Stimulated activated CD8-positive, alpha-beta memory T cell treated with anti-CD3 and anti-CD28 coated beads, Interleukin-4, amount 100 ng/mL, for 1 hour (primary cell): ENCODE measurements at places on chromosomes 11 and 22.
A peak's percentile ranks its signal among the peaks of the same experiment; 100 is the strongest.

GRCh38 chr11:108854346-108854745, 189.5 kb downstream of the DDX10 start:
- no peak for DNase-seq

GRCh38 chr11:108222574-108223347, at the start of the genes ATM and NPAT:
Gene ATM (plus strand): TSS chr11:108223067. CDS start chr11:108227625, 4,558 bp downstream.
Gene NPAT (minus strand): TSS chr11:108222638. CDS start chr11:108222536, 102 bp downstream.
- peak; percentile 97 for DNase-seq

DNA sequence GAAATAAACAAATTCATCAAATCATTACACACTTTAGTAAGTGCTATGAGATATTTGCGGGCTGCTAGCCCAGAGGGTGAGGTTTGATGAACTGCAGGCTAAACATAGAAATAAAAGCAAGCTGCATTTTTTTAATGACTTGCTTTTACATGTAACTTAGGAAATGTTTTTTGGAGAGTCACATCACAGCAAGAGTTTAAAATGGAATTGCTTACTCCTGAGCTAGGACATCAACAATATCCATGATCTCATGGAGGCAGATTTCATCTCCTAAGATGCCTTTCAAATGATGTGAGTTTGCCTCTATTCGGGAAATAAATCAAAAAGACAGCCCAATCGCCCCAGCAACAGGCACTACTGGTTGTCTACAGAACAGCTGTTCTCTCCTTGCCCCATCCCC, 73.4 kb upstream of the CD44 start:
- no peak for DNase-seq

DNA sequence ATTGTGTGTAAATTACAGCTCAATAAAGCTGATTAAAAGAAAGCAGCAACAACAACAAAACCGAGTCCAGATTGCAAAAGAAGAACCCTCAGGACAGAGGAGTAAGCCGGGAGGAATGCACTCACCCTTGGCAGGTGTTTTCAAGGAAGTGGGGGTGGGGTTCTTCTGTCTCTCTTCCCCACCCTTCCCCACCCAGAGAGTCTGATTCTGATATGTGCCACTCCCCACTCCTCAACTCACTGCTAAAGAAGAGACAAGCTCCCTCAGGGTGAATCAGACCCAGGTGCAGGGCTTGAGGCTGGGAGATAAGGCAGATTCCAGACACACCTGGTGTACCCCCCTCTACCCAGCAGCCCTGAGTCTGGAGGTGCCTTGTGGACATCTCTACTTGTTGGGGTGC, 38.4 kb upstream of the PHF21A start:
- DNase-seq, result no peak

DNA sequence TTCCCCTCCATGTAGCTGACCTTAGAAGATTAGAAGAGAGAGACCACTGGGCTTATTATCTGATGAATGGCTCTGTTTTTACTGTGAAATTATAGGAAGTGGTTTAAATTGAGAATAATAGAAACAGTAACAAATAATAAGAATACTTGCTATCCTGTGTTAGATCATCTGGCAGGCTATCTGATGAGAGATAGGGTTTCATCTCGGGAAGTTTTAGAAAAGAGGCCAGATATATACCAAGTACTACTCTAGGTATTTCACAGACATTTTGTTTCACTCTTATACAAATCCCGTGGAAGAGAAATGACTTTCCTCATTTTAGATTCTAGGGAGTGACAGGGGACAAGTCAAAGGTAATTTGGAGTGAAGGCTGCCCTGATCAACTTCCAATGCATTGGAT, 198.4 kb downstream of the MAML2 start:
- DNase-seq, result no peak

DNA sequence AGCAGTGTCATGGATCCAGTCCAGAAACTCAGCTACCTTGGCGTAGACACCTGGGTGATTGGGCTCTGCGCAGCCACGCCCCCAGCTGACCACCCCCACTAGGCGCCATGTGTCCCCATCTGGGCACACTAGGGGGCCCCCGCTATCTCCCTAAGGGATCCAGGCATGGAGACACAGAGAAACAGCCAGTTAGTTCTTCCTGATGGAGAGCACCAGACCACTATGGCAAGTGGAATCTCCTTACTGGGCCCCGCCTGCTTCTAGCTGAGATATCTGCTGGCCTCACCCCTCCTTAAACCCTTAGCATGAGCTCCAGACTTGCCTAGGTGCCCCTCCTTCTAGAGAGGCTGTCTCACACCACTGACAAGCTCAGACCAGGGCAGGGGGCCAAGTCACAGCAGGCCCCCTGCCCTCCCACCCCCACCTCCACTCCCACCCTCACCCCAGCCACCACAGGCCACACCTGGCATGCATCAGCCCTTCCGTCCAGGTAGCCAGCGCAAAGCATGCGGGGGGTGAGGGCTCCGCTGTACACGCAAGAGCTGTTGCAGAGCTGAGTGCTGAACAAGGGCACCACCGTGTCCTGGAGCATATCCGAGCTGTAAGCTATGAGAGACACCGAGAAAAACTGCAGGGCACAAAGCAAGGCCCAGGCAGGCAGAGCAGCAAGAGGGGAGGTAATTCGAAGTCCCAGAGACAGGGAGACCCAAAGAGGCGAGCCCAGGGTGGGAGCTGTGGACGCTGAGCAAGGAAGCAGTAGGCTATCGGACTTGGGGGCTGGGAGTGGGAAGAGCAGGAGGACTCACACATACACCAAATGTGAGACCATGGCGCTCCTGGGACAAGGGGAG, 16.1 kb downstream of the TMPRSS5 start:
- no peak for DNase-seq

DNA sequence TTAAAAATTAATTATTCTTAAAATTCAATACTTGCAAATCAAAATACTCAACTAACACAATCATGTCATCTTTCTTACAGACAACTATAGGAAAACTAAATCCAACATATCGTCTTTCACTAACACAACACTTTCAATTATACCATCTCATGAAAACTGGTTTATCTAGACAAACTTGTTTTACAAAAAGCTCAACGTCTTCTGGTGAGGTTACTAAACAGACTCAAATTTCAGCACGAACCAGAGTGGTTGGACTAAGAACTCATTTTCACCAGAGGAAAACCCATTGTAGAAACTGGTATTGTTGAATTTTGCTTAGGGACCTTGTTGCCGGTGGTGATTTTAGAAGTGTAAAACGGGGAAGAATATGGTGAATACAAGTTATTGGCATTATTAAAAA, 52.2 kb downstream of the NUP98 start:
- no peak for DNase-seq

- no peak for DNase-seq
Observed at GRCh38 chr22:40400159-40400558, 29.8 kb downstream of the SGSM3 start.

- DNase-seq, result no peak
Observed at GRCh38 chr11:10556590-10556989, 11.9 kb downstream of the LYVE1 start.

- no peak for DNase-seq
Observed at GRCh38 chr11:82995235-82995634, 76.5 kb downstream of the RAB30 start.

GRCh38 chr22:19394274-19395050, 37.1 kb downstream of the HIRA start:
- DNase-seq, result no peak

DNA sequence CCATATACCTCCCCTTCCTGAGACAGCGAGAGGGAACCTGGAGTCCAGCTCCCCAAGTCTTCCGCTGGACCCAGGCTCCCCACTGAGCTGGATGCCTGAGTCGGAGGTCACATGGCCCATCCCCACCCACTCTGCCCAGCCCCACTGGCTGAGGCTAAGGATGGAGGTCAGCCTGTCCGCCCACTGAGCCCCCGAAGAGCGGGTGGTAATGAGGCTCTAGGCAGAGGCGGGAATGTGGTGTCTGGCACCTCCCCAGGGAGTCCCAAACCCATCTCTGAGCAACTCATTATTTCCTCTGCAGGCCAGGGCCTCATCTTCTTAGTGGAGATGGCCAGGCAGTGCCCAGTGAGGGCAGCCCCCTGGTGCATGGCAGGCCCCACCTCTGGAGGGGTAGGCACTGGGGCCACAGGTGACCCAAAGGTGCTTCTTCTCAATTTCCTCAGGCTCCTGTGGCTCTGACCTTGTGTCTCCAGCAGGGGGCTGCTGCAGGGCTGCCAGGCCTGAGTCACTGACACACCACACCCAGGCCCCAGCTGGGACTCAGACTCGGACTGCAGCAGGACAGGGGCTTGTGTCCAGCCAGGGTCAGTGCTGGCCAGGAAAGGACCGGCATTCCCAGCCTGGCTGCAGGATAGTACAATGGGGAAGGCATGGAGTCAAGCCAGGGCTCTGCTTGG, 10.2 kb upstream of the PDE2A start:
- DNase-seq, result no peak

- no peak for DNase-seq
Observed at GRCh38 chr11:69166218-69167115, 10.7 kb downstream of the SMIM38 start.

DNA sequence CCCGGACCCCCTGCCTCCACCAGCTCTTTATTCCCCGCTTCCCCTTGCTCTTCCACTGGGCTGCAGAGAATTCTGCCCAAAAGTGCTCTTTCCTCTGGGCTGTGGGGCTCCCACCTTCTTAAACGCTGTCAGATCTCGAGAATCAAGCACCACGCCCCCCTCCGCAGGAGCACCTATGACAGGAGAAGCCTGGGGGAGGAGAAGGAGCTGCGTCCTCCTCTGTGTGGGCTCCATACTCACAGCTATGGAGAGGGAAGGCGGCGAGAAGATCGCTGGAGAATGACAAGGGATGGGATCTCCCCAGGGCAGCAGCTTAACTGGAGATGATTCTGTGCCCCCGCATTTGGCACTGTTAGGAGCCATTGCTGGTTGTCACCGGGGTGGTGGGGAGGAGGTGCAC, 19.7 kb downstream of the SHISAL1 start:
- no peak for DNase-seq
